ACHN (cell line): ENCODE measurements at places on chromosomes 6 and 20.

GRCh38 chr6:9204171-9204570 is 768.8 kb upstream of the SLC35B3 start:
- DNase-seq: peak; percentile 61

GRCh38 chr6:15685619-15686018 is 22.8 kb upstream of the DTNBP1 start:
- DNase-seq: no peak

- DNase-seq: no peak
These were observed 26.3 kb upstream of the RIMS4 start for GRCh38 chr20:44836601-44837120.

- DNase-seq: no peak
These were observed 49.5 kb downstream of the CEBPB start for GRCh38 chr20:50240092-50240491.

DNA sequence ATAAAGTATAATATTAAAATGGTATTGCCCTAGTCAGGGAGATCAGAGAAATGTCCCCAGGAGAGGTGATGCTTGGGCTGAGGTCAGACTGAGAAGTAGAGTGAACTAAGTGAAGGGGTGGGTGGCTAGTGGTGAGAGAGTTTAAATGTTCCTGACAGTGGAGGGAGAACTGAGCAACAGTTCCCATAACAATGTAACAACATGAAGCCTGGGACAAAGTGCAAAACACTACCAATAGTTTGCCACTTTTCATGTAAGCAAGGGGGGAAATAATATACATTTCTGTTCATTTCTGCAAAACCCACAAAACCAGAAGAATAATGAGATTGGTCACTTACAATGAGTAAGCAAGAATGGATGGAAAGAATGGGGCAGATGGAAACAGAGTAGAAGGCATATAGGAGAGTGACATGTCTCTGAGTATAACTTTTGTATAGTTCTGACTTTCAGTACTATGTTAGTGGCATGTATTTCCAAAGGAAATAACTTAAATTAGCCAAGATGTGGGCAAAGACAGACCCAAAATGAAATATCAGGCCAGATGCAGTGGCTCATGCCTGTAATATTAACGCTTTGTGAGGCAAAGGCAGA is 13.3 kb upstream of the FAXC start:
- DNase-seq: no peak

DNA sequence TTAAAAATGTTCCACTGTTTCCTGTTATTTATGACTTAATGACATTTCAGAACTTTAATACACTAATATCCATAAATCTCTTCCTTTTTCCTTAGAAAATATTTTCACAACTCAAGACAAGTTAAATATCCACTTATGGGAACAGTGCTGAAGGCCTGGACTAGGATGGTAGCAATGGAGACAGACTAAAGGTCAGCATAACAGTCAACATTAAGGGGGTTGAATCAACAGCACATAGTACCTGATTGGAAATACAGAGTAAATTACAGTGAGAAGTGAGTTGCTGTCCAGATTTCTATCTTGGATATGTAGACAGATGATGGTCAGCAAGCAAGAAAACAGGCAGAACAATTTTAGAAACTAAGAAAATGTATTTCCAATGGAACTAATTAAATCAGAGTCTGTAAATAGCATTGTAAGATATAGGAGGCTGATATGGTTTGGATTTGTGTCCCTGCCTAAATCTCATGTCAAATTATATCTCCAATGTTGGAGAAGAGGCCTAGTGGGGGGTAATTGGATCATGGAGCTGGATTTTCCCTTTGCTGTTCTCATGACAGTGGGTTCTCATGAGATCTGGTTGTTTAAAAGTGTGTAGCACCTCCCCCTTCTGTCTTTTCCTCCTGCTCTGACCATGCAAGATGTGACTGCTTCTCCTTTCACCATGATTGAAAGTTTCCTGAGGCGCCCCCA is 682.7 kb downstream of the MAFB start:
- DNase-seq: no peak

DNA sequence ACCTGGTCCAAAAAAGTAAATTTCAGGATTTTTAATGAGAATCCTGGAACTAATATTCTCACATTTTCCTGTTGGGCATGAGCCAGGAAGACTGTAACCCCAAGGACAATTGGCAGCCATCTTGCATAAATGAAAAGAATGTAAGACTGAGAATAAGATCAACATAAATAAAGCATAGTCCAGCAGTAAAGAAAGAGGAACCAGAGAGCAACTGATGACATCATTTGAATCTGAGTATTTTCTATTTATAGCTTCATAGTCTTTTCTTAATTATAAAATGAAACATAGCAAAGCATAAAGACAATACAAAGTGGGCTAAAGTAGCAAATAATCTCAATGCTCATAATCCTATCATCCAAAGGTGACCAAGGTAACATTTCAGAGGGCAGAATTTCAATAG is 26.6 kb upstream of the FBXL4 start:
- no peak for DNase-seq

DNA sequence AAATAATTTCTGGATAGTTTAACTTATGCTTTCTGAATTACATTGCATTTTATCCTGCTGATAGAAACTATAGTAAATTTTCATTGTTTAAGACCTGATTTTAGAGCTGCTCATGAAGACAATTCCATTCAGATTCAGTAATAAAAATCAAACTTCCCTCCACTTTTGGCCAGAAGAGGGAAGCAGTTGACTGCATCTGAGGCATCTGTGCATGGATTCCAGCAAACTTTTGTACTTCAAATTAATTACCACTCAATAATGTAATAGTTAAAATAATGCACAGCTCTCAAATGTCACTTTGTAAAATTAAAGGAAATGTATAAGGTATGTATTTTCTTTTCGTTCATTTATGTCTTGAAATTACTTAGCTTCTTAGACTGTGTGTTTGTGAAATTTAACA is 64.2 kb upstream of the SLC35B3 start:
- DNase-seq: peak; percentile 25

DNA sequence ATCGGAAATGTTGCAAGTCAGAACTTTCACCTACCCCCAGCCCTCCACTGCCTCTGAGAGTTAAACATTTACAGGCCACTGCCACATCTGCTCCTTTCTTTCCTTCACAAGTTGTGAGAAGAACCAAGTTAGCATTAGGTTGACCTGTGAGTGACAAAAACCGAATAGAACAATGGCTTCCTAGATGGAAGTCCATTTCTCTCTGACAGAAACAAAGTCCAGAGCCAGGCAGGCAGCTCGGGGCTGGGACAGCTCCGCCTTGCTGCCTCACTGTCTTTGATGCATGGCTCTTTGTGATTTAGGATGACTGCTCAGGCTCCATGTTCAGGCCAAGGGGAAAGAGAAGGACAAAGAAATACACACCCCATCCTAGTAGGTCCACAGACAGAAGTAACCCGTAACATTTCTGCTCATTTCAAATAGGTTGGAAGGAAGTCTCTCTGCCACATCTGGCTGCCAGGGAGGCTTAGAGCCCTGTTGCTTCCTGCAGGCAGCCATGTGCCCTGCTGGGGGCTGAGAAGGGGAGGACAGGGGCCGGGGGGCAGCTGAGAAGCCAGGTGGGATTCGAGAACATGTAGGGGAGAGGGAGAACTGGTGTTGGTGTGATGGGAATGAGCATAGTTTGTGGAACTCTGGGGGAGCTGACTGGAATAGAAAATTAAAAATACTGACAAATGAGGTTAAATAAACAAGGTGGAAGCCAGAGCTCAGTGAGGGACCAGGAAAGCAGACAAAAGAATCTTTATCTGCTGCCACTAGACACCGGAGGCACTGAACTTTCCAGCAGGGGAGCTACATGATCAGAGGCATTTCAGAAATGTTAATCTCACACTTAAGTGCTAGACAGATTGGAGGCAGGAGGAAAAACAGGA is 19.5 kb upstream of the IER3 start:
- DNase-seq: peak; percentile 71

- no peak for DNase-seq
These were observed 12.9 kb upstream of the ZNF391 start for GRCh38 chr6:27375613-27376079.

DNA sequence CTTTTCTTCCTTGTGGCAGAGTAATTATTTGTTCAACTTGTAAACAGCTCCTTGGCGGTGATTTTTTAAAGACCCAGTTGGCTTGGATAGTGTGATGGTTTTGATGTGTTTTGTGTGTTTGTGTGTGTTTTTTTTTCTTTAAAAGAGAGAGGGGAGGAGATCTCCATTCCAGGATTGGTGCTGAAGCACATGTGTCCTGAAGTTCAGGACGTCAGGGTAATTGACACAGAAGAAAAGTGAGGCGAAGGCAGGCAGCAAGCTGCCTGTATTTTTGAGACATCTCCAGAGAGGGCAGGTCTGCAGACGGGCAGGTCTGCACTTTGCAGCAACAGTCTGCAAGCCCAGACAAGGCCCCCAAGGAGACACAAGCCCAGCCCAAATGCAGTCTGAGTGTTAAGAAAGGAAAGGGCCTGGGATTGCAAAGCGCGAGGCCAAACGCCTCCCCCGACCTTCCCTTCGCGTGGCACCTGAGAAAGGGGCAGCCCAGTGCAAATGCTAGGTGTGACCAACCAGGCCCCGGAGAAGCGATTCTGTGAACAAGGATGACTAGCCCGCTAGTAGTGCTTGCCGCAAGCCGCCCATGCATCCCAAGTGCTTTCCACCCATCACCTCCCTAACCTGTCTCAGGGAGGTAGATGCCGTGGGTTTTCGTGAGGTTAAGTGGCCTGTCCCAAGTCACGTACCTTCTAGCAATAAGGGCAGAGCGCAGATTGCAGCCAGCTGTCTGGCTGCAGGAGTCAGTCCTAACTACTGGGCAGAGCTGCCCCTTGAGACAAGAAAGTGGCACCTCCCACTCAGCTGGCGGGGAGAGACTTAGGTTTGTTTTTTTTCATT is 230.5 kb downstream of the ZMYND8 start:
- no peak for DNase-seq

DNA sequence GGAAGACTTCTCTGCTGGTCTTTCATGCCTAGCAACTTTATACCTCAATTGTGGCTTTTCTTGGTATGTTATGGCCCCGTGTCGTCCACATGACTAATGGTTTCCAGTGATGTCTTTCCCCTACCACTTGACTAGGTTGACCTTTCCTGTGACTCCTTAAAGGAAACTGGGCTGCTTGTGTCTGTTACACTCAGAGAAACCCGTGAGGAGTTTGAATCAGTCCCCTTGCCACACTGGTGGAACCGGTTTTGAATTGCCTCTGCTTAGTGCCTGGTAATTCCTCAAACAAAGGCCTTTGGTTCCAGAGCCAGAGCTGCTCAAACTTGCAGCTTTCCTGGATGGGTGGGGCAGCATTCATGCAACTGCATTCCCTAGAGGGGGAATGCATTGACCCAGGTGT is 21.9 kb downstream of the ECT2L start:
- DNase-seq: no peak

GRCh38 chr6:148323344-148323743 is 19.3 kb upstream of the SASH1 start:
- DNase-seq: no peak

- DNase-seq: no peak
These were observed 36.9 kb downstream of the ASXL1 start for GRCh38 chr20:32395066-32395465.

GRCh38 chr6:134733801-134734200 is 216.1 kb downstream of the ALDH8A1 start:
- no peak for DNase-seq

DNA sequence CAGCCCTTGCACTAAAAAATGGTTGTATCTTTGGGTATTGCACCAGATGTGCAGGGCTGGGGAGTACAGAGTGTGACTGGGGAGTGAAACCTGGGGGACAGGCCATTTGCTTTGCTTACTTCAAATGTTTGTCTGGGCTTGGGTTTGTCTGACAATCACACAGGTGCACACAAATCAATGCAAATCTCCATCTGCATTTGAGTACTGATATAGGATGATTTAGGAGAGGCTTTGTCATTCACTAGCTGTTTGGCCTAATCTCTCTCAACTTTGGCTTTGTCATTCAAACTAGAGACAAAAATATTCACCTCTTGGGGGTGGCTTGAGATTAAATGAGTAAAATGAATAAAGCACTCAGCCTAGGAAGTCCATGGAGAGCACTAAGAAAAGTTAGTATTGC is 3.8 kb downstream of the GUCA1A start:
- no peak for DNase-seq

GRCh38 chr6:1131285-1132079 is 180.4 kb upstream of the FOXQ1 start:
- peak; percentile 85 for DNase-seq

DNA sequence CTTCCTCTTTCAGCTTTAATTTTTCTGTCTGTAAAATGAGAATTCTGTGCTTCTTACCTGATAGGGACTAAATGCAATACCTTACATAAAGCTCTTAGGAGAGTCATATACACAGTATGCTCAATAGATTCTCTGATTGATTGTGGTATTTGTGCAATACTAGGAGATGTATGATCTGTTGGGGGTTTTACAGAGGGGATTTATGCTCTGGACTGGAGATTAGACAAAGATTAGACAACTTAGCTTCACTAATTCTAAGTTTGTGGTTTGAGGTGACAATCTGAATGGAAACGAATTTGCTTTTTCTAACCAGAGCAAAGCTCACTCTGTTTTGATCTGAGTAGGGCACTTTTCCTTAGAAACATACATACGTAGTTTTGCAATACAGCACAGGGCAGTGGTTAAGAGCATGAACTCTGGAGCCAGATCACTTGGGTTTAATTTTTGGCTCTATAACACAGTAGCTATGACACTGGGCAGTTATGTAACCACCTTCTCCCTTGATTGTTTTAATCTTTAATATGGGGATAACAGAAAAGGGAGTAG is 126.2 kb downstream of the RNF144B start:
- no peak for DNase-seq

GRCh38 chr20:4064144-4064909 is 49.0 kb upstream of the RNF24 start:
- peak; percentile 55 for DNase-seq

DNA sequence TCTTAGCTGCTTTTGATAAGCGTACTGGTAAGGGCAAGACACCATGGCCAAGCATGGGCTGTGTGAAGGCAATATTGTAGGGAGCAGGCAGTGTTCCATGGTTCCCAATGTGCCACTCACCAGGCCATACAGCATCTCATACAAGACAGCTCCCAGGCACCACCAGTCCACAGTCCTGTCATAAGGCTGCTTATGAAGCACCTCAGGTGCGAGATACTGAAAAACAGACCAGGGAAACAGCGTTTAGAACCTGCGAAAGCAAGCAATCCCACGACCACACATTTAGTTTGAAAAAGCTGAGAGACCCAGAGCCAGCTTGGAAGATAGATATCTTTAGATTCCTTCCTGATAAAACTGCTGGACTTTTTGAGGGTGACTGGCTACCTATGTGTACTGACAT is 119.1 kb upstream of the SLC2A12 start:
- DNase-seq: no peak

- no peak for DNase-seq
These were observed 15.8 kb upstream of the TASP1 start for GRCh38 chr20:13654463-13655023.
